ENCODE measurements at places on chromosomes 13 and 19.

- DNase-seq, result no peak
These were observed 8.9 kb downstream of the ZNF93 start for GRCh38 chr19:19909654-19910053.

DNA sequence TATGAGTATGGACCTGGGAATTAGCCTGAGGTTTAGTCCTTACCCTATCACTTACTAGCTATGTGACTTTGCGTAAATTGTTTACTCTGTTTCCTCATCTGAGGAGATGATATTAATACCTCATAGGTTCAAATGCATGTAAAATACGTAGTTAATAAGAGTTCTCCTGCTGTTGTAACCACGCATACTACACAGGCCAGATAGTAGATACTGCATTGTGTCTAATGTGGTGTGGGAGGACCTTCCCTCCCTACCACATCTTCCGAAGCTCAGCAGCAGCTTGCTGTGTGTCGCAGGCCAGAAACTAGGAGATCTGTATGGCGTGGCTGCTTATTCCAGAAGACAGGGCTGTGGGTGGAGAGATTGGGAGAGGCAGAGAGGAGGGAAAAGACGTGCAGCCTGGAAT is 23.0 kb downstream of the GTF2F2 start:
- DNase-seq, result no peak

GRCh38 chr19:11405846-11406643 is 13.1 kb downstream of the RGL3 start:
- no peak for DNase-seq

DNA sequence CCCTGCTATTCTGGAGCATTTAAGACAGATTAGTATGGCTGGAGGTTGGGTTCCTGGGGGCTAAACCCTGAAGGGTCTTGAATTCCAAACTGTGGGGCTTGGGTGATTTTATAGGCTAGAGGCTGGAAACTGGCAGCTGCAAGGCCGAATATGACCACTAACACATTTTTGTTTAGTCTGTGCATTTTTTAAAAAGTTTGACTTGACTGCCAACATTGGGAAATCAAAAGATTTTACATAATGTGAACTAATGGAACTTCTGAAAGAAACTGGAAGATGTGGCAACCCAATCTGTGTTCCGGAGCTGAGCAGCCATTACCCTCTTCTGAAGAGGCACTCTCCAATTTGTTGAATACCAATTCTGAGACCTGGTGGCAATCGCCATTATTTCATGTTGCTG is 5.1 kb downstream of the ZNF784 start:
- peak; percentile 21 for DNase-seq

DNA sequence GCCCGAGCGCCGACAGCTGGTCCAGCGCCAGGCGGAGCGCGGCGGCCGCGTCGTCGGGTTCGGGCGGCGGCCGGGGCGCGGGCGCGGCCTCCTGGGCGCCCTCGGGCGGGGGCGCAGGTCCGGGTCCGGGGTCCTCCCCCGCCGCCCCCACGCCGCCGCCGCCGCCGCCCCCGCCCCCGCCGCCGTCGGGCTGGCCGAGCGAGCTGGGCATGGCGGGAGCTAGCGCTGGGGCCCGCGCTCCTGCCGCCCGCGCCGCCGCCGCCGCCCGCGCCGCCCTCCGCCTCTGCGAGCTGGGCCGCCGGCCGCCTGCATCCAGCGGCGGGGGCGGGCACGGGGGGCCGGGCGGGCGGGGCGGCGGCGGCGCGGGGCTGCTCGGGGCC is 287 bp downstream of the MEX3D start:
- no peak for DNase-seq

GRCh38 chr13:48784916-48785548 is 131.3 kb downstream of the CYSLTR2 start:
- DNase-seq, result peak; percentile 68

DNA sequence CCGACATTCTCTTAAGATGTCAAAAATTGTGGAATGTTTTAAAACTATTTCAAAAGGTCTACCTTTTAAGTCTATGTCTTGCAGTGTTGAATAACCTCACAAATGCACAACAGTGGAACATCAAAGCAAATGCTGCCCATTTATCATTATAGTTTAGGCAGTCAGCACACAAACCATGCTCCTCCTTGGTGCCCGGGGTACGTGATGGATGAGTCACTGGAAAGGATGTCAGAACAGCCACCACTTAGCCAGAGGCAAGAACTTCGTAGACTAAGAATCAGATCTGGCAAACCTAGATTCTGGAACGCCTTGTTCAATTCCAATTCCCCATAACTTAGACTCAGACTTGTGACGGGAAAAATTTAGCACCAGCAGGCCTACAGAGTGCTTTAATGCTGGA is 343.6 kb downstream of the FGF9 start:
- no peak for DNase-seq

DNA sequence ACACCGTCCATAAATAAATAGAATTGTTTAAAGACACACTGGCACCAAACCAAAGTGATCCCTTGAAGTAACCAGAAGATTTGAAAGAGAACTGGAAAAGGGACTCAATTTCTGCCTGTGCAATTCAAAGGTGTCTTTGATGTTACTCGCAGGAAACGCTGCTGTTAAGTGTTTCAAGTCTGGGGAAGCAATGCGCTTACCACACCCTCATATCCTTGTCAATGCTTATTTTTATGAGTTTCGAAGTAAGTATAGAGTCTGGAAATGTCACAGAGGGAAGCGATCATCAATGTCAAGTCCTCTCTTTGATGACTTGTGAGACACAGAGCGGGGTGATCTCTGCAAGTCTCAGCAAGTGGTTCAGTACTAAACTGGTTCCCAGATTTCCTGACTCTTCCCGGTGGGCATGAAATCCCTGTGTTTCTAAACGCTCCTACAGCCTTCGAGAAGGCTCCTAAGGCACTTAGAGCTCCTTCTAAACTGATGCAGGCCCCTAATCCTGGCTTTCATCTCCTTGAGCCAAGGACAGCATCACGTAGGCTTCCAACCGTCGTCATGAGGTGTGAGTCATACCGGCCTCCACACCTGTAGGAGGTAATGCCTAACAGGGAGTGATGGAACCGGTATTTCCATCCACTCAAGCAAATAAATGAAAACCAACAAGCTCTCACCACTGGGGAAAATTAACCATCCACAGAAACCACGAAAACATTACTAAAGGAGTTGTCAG is 22.8 kb downstream of the SYDE1 start:
- DNase-seq, result no peak

DNA sequence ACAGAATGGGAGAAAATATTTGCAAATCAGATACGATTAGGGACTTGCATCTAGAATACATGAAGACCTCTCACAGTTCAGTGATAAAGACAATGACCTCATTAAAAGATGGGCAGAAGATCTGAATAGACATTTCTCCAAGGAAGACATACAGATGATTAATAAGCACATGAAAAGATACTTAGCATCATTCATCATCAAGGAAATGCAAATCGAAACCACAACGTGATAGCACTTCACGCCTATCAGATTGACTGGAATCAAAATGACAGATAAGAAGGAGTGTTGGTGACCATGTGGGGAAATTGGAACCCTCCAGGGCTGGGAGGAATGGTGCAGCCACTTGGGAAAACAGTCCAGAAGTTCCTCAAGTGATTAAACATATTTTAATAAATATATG is 25.8 kb downstream of the CFAP97D2 start:
- DNase-seq, result no peak

DNA sequence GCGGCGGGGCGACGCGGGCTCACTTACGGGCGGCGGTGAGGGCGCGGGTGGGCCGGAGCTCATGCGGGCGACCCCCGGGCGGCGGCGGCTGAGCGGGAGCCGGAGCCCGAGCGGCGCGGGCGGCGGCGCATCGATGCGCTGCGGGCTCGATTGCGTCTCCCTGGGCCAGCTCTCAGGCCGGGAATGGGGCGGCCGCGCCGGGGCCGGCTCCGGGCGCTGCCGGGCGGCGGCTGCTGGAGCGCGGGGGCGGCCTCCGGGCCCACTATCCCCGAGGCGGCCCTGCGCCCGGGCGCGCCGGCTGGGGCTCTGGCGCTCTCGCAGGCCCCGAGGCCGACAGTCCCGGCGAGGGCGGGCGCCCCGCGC is 1.4 kb upstream of the TSHZ3 start:
- DNase-seq, result peak; percentile 46
